ENCODE measurements at places on chromosomes 4 and X.

GRCh38 chr4:54400188-54400587, 171.1 kb downstream of the PDGFRA start:
- no peak for DNase-seq

DNA sequence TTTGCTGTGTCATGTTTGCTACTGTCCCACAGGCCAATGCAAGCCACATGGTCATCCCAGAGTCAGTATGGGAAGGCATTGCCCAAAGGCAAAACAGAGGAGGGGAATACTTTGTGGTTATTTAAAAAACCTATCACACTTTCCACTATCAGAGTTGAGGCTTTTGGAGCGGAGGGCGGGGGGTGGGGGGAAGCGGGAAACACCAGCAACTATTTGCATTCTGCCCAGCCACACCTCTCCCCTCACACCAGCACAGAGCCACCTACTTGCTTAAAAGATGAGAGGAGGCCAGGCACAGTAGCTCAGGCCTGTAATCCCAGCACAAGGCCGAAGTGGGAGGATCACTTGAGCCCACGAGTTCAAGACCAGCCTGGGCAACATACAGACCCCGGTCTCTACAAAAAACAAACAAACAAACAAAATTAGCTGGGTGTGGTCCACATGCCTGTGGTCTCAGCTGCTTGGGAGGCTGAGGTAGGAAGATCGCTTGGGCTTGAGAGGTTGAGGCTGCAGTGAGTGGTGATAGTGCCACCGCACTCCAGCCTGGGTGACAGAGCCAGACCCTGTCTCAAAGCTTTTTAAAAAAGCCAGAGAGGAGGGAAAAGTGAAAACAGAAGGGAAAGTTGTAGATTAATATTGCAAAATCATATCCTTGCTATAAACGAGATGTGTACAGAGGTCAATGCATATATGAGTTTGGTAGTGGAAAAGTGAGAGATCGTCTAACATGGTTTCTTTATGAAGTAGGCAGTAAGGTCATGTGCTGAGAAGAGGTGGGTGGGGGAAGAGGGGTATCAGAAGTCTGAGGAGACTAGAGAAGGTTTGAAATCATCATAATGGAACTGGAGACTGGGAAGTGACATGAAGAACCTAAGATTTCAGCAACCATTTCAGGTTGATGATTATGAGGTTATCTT, 1.9 kb upstream of the CHST7 start:
- no peak for DNase-seq

- DNase-seq, result no peak
These were observed 39.3 kb downstream of the MEPE start for GRCh38 chr4:87872028-87872427.

DNA sequence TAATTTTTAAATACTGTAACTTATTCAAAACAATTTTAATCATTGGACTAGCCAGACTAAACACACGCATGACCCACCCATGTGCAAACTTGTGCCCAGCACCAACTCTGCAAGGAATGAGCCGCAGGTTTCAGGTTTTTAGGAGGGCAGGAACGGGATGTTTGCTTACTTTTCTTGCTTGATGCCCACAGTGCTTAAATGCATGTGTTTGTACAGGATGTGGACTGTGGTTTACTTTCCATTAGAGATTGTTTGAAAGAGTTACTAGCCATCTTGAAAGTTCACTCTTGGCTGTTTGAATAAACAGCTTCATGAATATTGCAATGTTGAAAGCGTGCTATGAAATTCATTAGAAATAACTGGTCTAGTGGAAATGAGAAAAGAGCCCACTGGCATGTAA, 83.3 kb downstream of the STK32B start:
- DNase-seq, result no peak

- DNase-seq, result no peak
These were observed 20.7 kb upstream of the UGT2B15 start for GRCh38 chr4:68691186-68691585.

GRCh38 chr4:165873298-165874071, 448 bp downstream of the TLL1 start:
- DNase-seq, result no peak

DNA sequence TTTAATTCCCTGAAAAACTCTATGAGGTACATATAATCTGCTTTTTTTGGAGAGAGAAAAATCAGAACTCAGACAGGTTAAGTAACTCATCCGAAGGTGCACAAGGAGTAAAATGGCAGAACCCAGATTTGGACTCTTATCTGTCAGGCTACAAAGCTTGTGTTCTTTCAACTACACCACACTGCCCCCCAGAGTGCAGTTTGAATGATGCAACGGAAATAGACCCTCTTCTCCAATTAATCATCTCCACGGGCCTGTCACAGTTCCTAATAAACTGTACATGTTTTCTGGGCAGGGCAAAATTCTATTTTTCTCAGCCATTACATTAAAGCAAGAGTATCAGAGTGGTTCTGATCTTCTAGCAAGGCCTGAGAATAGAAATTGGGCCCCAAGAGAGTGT, 35.3 kb upstream of the DCX start:
- no peak for DNase-seq

- DNase-seq, result no peak
These were observed 70.2 kb downstream of the CLDN22 start for GRCh38 chr4:183249854-183250253.

DNA sequence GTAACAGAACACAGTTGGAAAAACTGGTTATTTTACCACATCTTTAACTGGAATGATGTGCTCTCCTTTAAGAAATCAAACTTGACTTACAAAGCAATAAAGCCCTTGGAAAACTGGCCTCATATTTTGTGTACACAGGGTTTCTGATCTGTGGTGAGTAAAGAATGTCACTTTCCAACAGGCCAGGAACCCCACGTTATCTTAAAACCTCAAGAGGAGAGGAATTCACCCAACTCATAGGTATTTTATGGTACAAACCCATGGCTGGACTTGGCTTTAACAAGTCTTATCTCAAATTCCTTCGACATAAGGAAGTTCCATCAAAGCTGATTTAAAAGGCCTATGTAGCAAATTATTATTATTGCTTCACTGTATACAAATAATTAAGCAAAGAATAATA, 1735.1 kb downstream of the PCDH7 start:
- DNase-seq, result no peak

DNA sequence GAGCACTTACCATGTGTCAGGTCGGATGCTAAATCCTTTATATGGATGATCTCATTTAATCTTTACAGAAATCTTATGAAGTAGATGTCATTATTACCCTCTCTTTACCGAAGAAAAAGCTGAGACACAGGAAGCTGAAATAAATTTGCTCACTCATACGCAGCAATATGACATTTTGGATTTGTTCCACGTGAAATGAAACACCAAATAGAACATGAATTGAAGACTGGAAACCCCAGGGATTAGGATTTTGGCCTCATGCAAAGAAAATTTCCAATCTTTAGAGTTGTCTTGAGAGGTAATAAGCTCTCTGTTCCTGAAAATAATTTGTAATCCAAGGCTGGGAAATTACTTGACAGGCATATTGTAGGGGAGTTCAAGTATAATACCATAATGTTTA, 354.4 kb upstream of the CLNK start:
- no peak for DNase-seq

- no peak for DNase-seq
These were observed 113.2 kb downstream of the ENOX2 start for GRCh38 chrX:130789793-130790192.

- no peak for DNase-seq
These were observed 290.9 kb upstream of the LDB2 start for GRCh38 chr4:17189401-17189720.

DNA sequence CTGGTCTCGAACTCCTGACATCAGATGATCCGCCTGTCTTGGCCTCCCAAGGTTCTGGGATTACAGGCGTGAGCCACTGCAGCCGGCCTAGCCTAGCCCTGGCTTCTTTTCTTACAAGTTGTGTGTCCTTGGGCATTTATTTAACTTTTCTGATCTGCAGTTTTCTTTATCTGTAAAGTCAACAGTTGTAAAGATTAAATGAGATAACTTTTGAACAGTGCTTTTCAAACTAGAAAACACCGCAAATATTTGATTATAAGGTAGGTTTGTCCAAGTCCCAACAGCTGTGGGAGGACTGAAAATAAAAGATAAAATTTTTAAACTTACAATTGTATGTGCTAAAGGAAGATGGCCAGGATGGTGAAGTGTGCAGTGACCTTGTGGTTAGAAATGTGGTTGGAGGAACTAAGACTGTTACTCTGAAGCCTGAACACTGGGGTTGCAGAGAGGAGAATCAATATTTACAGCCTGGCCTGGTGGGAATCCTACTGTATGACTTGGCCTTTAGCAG, 44.8 kb downstream of the GSX2 start:
- DNase-seq, result no peak

DNA sequence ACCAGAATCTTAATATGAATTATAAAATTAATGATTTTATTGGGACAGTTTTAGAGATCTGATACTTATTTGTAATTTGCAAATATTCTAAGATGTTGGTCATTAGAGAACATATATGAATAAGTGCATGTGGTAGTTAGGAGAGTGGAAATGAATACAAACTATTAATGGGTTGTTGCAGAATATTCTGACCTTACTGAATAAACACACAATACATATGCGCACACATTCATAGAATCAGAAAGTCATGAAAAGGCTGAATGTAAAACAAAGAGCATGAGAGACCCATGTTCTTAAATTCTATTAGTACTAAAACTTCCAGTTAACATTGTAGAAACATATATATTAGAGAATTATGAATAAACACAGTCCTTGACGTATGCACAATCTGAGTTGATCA, 301.7 kb upstream of the TRAM1L1 start:
- no peak for DNase-seq

DNA sequence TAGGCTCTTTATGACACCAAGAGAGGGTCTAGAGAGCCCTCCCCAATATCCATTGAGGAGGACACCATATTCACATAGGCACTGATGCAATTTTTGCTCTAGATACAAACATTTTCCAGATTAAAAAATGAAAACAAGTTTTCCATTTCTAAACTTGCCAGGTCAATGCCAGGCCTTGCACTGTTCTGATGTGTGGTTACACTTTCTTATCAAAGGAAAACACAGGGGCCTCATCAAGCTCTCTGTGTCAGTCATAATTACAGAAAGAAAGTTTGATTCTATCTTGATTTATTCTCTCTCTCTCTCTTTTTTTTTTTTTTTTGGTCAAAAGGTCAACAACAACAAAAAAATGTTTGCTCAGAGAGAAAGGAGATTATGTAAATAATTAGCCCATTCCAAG, 80.2 kb upstream of the ACSL4 start:
- DNase-seq, result no peak

DNA sequence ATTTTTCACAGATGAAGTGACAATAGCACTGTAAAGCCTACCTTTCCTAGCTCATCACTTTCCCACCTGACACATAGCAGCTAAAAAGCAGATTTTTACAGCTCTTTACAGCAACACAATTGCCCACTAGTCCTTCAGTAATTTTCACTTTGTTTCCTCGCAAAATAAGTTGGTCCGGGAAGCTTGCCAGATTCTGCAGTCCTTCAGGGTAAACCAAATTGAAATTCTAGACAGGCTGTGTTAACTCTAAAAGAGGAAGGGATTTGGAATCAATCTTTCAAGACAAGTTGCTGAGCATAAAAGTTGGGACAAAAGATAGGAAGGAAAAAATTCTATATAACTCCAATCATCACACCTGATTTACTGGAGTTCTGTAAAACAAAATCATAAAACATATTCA, 8.7 kb downstream of the C1QTNF7 start:
- DNase-seq, result no peak

GRCh38 chr4:14177987-14178386, 550.5 kb upstream of the BOD1L1 start:
- DNase-seq, result peak; percentile 5

DNA sequence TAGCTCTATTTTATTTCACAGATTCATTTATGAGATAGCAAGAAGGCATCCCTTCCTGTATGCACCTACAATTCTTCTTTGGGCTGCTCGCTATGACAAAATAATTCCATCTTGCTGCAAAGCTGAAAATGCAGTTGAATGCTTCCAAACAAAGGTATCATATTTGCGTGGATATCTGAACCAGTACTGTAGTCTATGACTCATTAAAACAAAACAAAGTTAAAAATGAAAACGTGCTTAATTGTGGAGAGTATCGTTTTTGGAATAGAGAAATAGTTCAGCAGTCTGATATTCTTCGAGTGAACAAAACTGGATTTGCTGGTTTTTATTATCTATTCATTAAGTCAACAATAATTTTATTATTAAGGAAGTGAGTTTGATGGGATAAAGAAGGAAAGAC, 6.3 kb downstream of the AFP start:
- DNase-seq, result no peak

DNA sequence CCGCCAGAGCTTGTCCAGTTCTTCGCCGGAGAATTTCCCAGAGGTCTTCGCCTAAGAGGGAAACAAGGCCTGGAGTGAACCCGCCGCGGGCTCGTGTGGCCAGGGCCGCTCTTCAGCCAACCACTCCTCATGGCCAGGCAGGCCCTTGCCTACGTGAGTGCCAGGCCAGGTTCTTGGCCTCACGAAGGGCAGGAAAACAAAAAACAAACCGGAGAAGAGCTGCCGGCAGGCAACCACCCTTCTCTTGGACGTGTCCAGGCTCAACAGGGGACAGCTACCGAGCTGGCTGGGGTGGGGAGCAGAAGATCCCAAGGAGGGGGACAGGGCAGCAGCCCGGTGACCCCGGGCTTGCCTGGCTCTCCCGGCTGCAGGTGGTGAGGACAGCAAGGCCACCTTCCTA, 13.3 kb downstream of the LRPAP1 start:
- DNase-seq, result no peak

GRCh38 chr4:163166041-163166579, 580 bp downstream of the NAF1 start:
- DNase-seq, result peak; percentile 60

DNA sequence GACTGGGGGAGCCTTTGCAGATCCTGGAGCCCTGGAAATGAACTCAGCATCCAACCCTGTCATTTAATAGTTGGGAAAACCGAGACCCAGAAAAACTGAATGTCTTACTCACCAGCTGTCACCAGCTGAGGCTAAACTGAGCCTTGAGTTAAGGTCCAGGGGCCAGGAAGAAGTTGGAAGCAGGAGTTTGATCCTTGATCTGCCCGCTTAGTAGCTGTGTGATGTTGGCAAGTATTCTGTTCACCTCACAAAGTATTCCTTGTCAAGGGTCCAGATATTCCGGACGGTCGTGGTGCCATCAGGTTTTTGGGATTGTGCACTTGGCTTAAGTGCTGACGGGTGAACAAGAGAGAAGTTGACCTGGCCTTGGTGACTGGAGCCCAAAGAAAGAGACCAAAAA, 30.7 kb upstream of the PROM1 start:
- DNase-seq, result no peak

GRCh38 chr4:103046416-103047290, 27.1 kb upstream of the SLC9B1 start:
- DNase-seq, result peak; percentile 12

DNA sequence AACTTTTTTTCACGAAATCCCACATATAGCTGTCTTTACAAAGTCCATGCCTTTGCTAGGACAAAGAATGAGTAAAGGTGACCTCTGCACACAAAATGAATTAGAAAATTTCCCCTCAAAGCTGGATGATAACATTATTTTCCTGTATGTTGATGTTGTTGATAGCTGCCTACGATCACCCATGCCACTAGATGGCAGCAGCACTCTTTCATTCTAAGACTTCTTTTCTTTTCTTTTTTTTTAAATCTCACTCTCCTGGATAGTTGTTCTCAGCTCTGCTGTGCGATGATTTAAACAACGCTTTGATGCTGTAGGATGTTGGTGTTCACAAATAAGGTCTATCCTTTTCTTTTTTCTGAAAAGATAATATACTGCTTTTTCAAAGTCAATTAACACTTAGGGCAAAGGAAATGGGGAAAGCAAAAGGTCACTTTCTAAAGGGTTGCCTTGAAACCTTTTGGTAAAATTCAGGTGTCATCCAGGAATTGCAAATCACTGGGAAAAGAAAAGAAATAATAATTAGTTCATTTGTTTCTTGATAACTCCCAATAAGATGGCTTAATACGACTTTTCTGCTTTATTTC, 266.8 kb downstream of the C4orf33 start:
- DNase-seq, result peak; percentile 22

GRCh38 chrX:134599184-134599914, 58.9 kb downstream of the PLAC1 start:
- DNase-seq, result peak; percentile 59

Measured in stimulated activated CD4-positive, alpha-beta T cell treated with anti-CD3 and anti-CD28 coated beads, Interleukin-1b, Interleukin-23, amount 100 ng/mL, for 48 hours (primary cell).